ENCODE measurements at places on chromosomes 13 and 19.

GRCh38 chr13:20247403-20247802, 15.3 kb upstream of the GJB6 start:
- no peak for DNase-seq

GRCh38 chr19:33629826-33630375, 8.1 kb downstream of the CHST8 start:
- DNase-seq: no peak

- no peak for DNase-seq
Measured at GRCh38 chr13:45468635-45469034, 3.9 kb downstream of the COG3 start.

GRCh38 chr13:108624979-108625378, 4.4 kb upstream of the MYO16 start:
- no peak for DNase-seq

GRCh38 chr13:50123515-50123861, 108.2 kb downstream of the KCNRG start:
- no peak for DNase-seq

- no peak for DNase-seq
Measured at GRCh38 chr19:38700350-38700901, 43.8 kb downstream of the CAPN12 start.
